ENCODE measurements at places on chromosomes 12 and 14. TPM values are rescaled to one million over a fixed set of nuclear protein-coding genes. Genes with fewer than 3 reads are reported as not detected.

MMP19 gene
- total RNA-seq, result 0.15 TPM

TAS2R46 gene
- 0.82 TPM for total RNA-seq

ACOT4 gene
- total RNA-seq, result 0.44 TPM

FSCB gene
- not detected for total RNA-seq

TAMALIN gene
- total RNA-seq, result 29.7 TPM

SLC6A15 gene
- total RNA-seq, result 5.3 TPM

HNF1A gene
- not detected for total RNA-seq

OR4N5 gene
- not detected for total RNA-seq

GLS2 gene
- total RNA-seq, result 0.21 TPM

LHX5 gene
- not detected for total RNA-seq

ADAM20 gene
- total RNA-seq, result 1.2 TPM

DCN gene
- total RNA-seq, result not detected

RDH16 gene
- 0.82 TPM for total RNA-seq

GRCh38 chr14:98564541-98564940 lies 707.5 kb downstream of the BCL11B start:
- no peak for DNase-seq

GRCh38 chr12:47950856-47951468 lies 12.4 kb upstream of the TMEM106C start:
- no peak for DNase-seq

DNA sequence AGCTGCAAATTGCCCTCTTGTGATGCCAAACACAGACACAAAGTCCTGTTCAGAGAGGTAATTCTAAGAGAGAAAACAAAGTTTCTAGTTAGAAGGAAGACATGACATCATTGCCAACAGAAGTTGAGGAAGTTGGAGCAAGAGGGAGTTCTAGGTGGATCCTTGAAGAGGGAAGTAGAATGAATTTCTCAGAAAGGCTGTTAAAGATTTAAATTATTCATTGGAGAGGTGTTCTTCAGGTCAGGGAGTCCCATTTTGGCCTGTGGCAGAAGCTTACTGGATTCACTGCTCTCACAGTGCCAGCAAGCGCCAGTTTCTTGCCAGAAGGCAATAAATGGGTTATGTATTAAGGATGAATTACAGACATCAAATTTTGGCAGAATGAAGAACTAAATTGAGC lies 15.3 kb downstream of the TSFM start:
- DNase-seq, result no peak

DNA sequence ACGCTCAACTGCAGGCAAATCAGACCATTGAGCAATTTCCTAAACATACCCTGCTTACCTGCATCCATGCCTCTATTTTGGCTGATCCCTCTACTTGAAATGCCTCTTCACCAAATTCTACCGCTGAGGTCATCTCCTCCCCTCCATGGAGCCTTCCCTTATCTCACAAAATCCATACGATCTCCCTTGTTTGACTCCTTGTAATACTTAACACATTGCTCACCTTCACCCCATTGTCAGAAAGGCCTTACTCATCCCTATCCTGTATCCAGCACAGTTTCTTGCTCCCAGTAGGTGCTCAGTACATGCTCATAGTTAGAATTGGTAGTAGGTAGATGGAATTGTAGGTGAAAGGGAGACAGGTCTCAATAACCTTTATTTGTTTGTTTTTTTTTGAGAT lies 5.4 kb downstream of the DDN start:
- DNase-seq, result no peak

DNA sequence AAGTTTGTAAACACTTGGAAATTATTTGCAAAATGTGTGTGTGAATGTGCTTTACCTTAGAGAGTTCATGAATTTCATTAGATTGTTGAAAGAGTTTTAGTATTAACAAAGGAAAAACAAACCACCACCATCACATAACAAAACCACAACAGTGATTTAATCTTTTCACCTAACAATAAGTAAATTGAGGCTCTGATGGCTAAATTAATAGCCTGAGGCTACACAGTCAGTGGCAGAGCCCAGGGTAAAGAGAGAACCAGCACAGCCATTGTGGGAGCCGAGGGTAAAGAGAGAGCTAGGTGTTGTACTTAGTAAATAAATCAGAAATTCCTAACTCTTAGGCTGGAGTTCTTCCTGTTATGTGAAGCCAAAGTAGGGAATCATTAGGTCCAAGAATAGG lies 51.2 kb upstream of the CAPRIN2 start:
- no peak for DNase-seq

DNA sequence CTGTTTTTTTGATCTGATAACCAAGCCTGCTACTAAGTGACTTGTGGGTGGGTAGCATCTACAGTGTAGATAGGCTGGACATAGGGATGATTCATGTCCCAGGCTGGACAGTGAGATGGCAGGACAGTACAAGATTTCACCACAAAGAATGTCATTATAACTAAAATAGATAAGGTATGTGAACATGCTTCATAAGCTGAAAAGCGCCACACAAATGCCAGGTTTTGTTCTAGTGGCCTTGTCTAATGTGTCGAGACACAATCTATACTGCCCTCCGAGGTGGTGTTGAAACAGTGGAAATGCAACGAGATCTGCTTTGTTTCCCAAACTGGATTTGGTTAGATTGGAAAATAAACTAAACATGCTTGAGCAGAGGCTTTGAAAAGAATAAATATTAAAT lies 4.4 kb downstream of the LGALS3 start:
- no peak for DNase-seq

DNA sequence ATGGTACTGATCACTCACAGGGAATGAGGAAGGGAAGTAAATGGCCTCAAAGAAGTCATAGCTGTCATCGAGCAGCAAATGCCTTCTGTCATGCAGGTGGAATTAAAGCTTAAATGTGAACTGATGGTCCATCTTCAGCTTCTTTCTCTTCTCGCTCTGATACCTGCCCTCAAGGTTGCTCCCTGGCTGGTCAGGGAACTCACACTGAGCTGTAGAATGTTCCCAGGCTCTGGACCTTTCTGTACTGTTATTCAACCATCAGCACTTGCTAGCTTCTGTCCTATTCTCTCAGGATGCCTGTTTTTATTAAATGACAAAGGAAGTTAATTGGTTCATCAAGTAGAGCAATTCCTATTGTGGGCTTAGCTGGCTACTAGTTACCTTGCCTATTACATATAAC lies 463.8 kb downstream of the APAF1 start:
- DNase-seq, result no peak

DNA sequence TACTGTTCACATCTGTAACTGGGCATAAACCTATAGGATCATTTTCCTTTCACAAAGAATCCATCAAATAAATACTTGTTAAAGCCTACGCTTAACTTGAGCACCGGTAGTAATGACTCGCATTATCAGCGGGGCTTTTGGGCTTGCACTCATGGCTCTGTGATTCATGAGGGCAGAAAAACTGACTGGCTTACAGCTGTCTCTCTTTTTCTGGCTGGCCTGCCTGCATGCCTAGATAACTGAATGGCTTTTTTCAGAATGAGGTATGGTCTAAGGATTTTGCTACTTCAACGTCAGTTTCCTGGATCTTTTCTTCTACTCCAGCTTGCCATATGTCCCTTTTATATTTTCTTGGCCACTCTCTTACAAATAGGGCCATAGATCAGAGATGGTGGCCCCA lies 531.1 kb downstream of the NRXN3 start:
- no peak for DNase-seq

- DNase-seq, result no peak
Measured at GRCh38 chr12:28486521-28486920, 296.3 kb downstream of the CCDC91 start.

GRCh38 chr14:95054346-95055280 lies 102.7 kb downstream of the DICER1 start:
- DNase-seq, result no peak

GRCh38 chr14:100842799-100843198 lies 16.9 kb downstream of the MEG3 start:
- DNase-seq, result no peak

- peak; percentile 49 for DNase-seq
Measured at GRCh38 chr12:95117178-95117599, 43.8 kb upstream of the NR2C1 start.

- DNase-seq, result no peak
Measured at GRCh38 chr12:106082216-106083175, 56.3 kb downstream of the NUAK1 start.

GRCh38 chr14:63432228-63432627 lies 110.9 kb downstream of the PPP2R5E start:
- no peak for DNase-seq

DNA sequence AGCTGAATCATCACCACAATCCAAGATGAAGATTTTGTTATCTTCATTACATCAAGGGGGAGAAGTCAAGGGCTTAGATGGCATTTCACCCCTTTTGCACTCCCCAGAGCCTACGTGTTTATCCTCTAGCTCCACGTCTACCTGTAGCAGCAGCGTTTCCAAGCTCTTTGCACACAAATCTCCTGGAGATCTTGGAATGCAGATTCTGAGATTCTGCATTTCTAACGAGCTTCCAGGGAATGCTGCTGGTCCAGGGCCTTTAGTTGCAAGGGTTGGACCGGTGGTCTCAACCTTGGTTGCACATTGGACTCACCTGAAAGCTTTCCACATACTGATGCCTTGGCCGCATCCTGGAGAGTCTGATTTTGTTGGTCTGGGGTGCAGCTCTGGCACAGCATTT lies 49.5 kb upstream of the STON2 start:
- no peak for DNase-seq

- no peak for DNase-seq
Measured at GRCh38 chr12:101566318-101566717, 28.5 kb upstream of the MYBPC1 start.

- no peak for DNase-seq
Measured at GRCh38 chr14:82528016-82528415, 994.4 kb upstream of the SEL1L start.

DNA sequence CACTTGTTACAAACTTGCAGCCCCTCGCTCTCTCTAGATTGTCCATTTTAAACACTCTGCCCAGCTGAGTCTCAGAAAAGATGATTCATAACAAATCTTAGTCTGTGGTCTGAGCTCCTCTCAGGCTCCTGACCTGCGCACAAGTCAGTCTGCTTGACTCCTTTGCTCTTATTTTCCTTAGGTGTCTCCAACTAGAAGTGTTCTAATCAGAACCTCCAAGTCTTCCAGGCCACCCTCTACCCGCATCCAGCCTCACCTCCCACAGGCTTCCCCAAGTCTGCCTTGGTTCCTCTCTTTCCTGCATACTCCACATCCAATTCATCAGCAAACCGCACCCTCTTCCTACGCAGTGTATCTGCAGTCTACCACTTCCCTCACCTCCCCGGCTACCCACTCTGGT lies 42.4 kb upstream of the BDKRB2 start:
- no peak for DNase-seq

- no peak for DNase-seq
Measured at GRCh38 chr12:19200261-19200660, 70.7 kb downstream of the PLEKHA5 start.

- DNase-seq, result peak; percentile 46
Measured at GRCh38 chr12:121132601-121133481, at the start of gene P2RX7. P2RX7 (plus strand) TSS chr12:121132876; CDS start chr12:121132971, 95 bp downstream.

DNA sequence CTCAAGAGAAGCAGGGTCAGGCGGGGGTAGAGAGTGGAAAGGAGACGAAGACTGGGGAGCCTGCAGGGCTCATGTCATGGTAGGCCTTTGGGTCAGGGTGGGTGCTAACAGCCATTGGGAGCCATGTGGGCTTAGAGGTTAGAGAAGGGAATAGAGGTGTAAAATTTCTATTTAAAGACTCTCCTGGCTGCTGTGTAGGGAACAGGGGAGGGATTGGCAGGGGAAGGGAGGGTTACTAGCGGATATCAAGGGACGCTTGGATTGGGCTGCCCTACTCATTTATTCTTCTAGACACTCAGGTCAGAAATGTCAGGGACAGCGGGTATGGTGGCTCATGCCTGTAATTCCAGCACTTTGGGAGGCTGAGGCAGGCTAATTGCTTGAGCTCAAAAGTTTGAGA lies 18.2 kb downstream of the WSCD2 start:
- no peak for DNase-seq

GRCh38 chr12:125518074-125518473 lies 452.8 kb downstream of the AACS start:
- peak; percentile 58 for DNase-seq

DNA sequence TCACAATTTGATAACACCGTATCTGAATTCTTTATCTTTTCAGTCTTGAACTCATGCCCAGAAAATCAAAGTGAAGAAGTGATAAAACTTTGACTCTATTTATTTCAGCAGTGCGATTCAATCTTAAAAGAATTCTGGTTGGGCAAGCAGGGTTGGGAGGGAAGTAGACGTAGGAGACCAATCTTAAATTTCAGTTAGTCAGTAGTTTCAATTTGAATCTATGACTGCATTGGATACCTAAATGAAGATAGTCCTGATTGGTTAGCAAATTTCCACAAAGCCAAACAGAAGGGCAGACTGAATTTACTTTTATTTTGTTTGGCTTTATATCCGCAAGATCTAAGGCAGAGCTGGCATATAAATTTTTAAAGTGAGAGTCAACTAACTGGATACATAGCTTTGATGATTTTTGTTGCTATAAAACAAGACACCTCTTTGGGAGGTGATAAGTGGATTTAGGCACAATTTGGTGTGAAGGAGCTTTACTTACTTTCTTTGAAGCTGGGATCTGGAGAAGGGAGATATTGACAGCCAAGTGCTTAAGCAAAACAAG lies 2.6 kb downstream of the ACSS3 start:
- no peak for DNase-seq

DNA sequence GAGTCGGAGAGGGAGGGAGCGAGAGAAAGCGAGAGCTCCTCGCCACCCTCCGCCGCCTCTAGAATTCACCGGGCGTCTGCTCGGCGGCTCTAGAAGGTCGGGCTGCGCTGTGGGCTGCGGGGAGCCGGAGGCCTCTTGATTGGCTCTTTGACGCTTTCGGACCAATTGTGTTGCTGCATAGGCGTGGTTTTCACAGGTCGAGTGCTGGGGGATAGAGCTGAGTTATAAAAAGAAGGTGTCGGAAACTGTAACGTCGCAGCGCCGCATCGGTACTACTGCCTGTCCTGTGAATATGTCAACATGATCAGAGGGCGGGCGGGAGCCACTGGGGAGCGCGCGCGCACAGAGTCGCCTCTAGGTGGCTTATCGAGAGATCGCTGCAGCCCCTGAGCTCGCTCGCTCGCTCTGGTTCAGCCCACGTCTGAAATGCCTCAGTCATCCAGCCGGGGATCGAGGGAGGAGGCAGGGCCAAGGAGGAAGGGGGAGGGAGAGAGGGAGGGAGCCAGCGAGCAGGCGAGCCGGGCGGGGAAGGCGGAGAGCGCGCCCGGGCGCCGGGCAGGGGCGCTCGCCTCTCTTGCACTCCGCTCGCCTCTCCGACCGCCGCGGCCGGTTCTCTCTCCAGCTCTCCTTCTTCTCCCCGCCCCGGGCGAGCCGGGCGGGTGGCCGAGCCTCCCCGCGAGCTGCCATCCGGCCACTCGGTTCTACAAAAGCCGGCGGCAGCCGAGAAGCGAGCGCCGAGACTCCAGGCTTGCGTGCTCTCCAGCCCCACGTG lies at the start of gene TBX3:
Gene TBX3, minus strand, starts transcription at position 78 of the 772 bp plus-strand sequence. CDS start 975 bp downstream, outside the sequence.
- peak; percentile 77 for DNase-seq

GRCh38 chr12:81222846-81223592 lies 145.1 kb downstream of the ACSS3 start:
- DNase-seq, result no peak

DNA sequence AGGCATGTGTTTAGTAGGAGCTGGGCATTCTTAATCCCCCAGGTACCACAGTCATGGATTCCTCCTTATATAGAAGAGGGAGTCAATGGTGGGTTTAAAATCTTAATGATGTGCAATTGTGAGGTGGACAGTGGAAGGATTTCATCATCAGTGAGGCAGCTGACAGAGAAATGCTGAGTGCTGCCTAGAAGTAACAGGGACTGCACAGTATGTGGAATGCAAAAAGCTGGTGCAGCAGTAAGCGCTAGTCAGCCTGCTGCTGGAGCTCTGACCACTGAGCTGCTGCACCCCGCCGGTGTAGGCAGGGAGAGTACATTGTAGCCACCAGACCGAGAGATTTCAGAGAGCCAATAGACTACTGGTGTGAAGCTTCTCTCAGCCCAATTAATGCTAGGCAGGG lies 80.5 kb upstream of the DACT1 start:
- DNase-seq, result no peak

GRCh38 chr12:32407795-32408194 lies 8.4 kb downstream of the FGD4 start:
- DNase-seq, result no peak

All from endothelial cell (in vitro differentiated cells).